ENCODE measurements at places on chromosomes 12 and 14.

DNA sequence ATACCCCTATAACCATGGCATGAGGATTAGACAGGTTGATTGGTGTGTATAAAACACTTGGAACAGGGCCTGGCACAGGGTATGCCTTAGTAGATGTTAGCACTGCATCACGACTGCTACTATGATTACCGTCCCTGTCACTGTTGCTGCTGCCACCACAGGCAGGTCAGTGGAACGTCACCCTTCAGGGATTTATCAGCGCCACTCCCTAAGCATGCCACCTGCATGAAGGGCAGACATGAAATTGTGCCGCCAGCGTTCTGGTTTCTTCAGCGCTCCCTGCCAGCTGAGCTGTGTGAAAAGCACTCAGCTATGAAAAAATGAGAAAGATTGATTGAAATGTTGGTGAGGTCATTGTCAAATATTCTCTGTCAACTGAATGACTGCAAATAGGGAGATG is 477.0 kb downstream of the DPF3 start:
- peak; percentile 15 for DNase-seq

DNA sequence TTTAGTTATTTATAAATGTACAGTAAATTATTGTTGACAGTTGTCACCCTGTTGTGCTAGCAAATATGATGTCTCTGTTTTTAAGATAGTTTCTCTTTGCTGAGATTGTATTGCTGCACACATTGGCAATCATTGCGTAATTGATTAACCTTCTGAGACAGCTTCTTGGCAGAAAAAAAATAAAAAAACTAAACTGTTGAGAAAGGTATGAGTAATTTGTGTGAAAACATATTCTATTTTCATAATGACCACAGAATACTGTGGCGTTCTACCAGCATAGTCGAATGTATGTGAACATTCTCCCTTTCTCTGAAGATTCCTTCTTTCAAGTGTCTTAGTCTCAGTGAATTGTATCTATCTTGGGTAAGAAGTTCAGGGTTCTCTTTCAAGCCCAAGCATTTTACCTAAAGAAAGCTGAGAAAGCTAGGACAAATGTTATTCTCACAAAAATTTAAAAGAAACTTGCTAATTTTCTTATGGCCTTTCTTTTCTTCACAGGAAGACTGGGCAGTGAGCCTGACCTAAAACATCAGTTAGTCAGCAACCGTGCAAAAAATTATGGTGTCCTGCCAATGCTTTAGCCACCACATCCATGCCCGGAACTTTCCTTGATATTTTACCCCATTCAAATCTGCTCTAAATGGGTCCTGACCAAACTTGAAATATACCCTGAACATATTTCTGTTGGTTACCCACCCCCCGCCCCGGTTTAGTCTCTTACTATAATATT is 69.0 kb upstream of the REP15 start:
- peak; percentile 66 for DNase-seq

- no peak for DNase-seq
Measured at GRCh38 chr12:56816491-56816890, 53.4 kb downstream of the HSD17B6 start.

DNA sequence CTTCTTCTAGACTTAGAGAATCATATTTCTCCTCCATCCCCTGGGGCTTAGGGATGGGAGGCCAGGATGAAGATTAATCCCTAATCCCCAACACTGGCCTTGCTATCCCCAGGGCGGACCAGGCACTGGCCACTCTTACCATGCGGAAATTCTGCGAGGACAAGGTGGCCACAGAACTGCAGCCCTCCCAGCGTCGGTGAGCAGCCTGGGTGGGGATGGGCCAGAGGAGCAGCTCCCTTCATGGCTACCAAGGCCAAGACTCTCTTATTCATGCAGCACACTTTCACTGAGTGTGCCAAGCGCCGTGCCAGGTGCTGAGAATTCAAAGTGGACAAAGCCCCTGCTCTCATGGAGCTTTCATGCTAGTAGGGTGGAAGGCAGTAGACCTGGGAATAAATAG is 7.0 kb downstream of the TNS2 start:
- no peak for DNase-seq

- no peak for DNase-seq
Measured at GRCh38 chr12:116150001-116150400, 127.5 kb downstream of the MED13L start.

Data from NB4 (cell line).